Activated CD4-positive, alpha-beta T cell treated with anti-CD3 and anti-CD28 coated beads, Interleukin-2, amount 50 U/mL, for 4 hours (primary cell): ENCODE measurements at places on chromosomes 16 and 17.

- no peak for DNase-seq
Measured at GRCh38 chr17:13323990-13324389, 277.7 kb downstream of the HS3ST3A1 start.

- no peak for DNase-seq
Measured at GRCh38 chr16:4859900-4860255, 12.6 kb downstream of the UBN1 start.

DNA sequence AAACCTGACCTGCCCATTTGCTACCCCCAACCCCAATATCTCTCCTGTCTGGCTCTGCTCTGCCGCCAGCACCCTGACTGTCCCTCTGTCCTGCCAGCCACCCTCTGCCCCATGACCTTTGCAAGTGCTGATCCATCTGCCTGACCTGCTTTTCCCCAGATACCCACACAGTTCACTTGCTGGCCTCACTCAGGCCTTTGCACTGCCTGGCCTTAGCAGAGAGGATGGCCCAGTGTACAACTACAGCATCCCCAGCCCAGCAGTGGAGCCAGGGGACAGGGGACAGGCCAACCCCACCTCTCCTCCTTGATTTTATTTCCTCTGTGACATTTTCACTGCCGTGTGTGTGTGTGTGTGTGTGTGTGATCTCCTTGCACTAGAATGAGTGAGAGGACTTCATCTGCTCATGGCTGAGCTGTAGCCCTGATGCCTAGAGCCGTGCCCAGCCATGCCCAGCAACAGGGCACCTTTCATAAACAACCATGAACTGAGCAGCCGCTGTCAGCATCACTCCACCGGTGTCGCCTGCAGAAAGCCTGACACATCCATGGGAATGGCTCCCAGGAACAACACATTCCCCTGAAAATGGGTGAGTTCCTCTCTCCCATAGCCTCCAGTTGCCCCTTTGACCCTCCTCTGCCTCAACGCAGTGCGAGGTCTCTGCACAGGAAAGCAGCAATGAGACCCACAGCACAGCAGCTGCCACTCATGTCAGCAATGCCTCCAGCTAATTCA is 36.0 kb upstream of the RBFOX3 start:
- DNase-seq = no peak

DNA sequence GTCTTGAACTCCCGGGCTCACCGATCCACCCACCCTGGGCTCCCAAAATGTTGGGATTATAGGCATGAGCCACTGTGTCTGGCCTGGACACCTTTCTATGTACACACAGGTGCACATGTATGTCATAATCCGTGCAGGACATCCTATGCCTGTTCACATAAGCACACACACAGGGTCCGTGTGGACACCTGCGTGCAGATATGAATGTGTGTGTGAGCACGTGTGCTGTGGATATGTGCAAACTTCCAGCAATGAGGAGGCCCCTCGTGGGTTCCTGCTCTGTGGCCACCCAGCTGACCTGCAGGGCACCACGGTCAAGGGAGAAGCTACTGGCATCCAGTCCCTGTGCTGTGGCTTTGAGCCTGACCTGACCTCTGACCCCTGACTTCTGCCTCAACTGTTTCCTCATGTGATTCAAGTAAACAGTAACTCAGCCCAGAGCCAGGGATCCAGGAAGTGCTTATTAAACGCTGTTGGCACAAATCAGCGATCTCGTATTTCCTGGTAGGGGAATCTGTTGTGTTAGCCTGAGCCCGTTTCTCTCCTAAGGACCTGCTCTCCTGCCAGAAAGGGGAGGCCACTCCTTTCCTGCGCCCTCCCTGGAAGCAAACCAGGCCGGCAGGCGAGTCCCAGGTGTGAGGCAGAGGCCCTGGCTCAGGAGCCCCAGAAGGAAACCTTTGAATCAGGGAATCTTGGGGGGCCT is 6.5 kb downstream of the CPNE7 start:
- DNase-seq = no peak

DNA sequence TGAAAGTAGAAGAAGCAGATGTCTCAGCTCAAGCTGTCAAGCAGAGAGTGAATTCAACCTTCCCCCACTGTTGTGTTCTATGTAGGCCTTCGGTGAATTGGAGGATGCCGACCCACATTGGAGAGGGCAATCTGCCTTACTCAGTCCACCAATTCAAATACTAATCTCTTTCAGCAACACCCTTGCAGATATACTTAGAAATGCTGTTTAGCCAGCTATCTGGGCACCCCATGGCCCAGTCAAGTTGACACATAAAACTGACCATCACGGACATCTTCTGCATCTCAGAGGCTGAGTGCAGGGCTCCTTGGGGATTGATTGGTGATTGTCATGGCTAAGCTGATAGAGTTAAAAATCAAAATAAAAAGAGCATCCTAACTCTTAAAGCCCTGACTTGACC is 58.3 kb downstream of the IRX3 start:
- DNase-seq = no peak

DNA sequence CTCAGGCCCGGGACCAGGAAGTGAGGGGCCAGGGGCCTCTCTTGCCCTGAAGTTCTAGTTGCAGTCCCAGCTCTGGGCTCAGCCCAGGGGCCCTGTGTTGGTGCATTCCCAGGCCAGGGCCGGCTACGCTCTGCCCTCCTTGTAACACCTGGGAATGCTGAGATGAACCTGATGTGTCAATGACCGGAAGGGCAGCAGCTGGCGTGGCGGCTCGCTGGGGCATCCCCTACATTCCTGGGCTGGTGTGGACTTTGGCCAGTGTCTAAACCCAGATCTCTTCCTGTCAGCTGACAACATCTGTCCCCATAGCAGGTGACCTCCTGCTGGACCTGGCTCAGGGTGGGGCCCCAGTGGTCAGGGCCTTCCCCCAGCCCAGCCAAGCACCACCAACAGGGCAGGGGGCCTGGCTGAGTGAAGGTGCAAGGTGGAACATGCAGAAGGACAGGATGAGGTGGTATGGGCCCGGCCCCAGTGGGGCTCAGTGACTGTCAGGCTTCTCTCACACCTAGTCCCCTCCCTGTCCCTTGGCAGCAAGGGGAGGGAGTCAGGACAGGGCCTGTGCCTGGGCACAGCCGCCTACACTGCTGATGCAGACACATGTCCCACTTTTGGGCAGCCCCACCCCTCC is 15.9 kb downstream of the FAM83G start:
- no peak for DNase-seq

- no peak for DNase-seq
Measured at GRCh38 chr16:87780385-87780989, 14.7 kb upstream of the KLHDC4 start.

GRCh38 chr16:54933281-54934011 is 2.8 kb downstream of the IRX5 start:
- DNase-seq = no peak

DNA sequence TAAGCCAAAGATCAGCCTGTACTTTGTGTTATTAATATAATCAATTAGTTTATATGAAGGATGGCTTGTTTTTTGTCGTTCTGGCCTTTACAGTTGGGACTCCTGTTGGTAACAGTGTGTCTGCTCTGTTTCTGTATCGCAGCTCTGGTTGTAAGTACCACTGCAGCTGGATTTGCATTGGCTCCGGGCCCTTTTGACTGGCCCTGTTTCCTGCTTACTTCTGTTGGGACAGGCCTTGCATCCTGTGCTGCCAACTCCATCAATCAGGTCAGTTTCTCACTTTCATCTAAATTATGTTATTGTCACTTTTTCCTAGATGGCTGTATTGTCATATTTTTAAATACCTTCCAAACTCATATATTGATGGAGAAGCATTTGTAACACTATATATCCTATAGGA is 32.7 kb downstream of the COX10 start:
- DNase-seq = no peak

DNA sequence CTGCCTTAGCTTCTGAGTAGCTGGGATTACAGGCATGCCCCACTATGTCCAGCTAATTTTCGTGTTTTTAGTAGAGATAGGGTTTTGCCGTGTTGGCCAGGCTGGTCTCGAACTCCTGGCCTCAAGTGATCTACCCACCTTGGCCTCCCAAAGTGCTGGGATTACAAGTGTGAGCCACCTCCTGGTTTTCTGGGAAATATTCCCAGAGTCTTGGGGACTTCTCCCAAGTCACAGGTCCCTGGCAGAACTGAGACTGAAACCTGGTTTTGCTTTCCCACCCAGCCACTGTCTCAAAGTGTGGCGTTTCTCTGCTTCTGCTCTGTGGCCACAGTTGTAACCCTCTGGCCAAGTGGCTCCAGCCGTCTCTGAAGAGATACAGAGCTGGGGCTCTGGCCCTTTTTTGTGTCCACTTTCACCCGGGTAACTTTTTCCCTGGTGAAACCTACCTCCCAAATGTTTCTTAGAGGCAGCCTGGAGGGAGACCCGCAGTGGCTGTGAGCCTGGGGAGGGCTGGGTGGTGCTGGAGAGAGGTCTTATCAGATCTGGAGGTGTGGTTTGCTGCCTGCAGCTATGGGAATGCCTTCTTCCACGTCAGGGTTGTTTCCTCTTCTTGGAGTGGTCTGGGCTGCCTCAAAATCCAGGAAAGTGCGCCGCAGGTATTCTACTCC is 5.1 kb downstream of the KSR1 start:
- no peak for DNase-seq

DNA sequence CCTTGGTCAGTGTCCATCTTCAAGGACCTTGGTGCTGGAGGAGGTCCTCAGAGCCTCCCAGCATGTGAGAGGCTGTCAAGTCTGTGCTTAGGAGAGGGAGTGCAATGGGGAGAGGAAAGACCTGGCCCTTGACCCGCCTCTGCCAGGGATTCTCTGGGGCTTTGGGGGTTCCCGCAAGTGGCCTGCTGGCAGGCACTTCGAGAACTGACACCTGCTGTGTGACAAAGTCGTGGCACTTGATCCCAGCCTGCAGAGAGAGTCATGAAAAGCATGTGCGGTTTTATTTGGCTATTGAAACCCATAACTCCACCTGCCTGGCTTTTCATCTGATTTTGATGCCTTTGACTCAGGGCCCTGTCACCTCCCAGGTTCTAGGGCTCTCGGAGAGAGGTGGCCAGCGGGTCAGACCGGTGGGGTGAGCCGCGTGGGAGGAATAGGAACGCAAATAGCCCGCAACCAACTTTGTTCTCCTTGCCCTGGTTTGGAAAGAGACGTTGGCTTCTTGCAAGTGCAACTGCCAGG is 42.8 kb upstream of the GSE1 start:
- no peak for DNase-seq
